Right renal pelvis (tissue), 4 donors: ENCODE measurements at places on chromosomes 16 and 17. TPM values are rescaled to one million over a fixed set of nuclear protein-coding genes. Genes with fewer than 3 reads are reported as not detected.

KCNJ18 gene
- polyA plus RNA-seq: not detected

KRT16 gene
- not detected for polyA plus RNA-seq

KRT25 gene
- 0.04 TPM for polyA plus RNA-seq

HEATR9 gene
- polyA plus RNA-seq: 0.10 TPM

TBC1D26 gene
- 0.77 TPM for polyA plus RNA-seq

RAB37 gene
- polyA plus RNA-seq: 6.0 TPM

FOXJ1 gene
- polyA plus RNA-seq: 18.7 TPM

FBXO39 gene
- 0.12 TPM for polyA plus RNA-seq

PRSS33 gene
- polyA plus RNA-seq: 0.44 TPM

RCVRN gene
- 0.17 TPM for polyA plus RNA-seq
